ENCODE measurements at places on chromosomes 2 and 18.

DNA sequence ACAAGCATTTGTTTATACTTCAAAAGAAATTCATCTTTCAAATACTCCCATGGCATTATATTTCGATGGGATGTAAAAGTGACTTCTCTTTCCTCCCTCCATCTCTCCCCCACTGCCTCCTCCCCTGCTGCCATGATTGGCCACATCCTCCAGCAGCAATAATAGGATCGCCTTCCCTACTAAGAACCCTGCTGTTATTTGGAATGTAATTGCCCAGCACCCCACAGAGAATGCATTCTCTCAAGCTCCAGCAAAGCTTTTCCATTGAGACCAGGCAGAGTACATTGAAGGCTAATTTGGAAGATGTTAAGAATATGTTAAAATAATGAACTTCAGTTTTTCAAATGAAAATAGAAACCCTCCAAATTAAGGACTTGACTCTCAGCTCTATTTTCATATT is 375.4 kb upstream of the ACVR2A start:
- ATAC-seq, result no peak

DNA sequence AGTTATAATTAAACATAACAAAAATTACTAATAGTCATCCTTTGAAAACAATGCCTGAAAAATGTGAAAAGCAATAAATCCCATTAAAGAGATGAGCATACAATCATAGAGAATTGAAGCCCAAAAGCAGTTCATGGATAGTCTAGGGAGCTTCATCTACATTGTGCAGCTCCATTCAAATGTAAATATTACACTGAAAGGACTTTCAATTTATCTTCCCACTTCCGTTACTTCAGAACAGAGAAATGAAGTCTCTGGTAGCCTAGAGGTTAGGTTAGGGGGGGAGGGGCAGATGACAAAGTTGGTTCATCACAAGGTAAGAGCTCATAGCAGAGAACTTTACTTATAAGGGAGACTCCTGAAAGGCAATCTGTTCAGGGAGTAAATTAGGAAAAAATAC is 126.6 kb upstream of the RGPD4 start:
- ATAC-seq, result no peak

DNA sequence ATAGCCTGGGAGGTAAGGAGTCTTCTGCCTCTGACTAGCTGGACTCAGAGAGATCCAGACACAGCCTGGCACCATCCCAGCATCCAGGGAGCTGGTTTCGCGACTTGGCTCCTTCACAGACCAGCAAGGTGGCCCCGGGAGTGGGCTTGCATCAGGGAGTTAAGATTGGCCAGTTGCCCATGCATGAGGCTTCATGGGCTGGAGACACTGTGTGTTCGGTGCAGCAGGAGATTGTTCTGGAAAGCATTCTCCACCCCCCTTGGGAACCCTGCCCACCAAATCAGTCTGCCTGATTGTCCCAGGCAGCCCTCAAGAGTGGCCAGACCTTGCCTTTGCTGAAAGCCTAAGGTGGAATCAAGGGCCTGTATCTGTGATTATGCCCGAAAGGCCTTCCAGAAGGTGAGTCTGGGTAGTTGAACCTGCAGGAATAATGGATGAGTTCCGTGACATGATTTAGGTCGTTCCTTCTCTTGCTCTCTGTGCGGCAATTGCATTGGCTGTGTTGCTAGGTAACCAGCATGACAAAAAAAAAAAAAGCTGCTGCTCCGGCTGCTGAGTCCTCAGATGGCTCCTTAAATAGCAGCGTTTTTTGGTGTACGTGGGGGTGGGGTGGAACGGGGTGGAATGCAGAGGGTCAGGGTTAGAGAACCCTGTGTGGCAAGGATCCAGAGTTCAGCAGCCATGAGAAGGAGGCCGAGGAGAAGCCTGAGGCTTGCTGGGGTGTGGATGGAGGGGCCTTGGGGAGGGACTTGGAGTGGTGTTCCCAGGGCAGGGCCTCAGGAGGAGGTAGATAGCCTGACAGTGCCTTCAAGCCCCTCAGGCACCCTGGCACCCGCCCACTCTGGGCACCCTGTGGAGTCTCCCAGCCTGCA is 93.0 kb upstream of the MCFD2 start:
- no peak for ATAC-seq

DNA sequence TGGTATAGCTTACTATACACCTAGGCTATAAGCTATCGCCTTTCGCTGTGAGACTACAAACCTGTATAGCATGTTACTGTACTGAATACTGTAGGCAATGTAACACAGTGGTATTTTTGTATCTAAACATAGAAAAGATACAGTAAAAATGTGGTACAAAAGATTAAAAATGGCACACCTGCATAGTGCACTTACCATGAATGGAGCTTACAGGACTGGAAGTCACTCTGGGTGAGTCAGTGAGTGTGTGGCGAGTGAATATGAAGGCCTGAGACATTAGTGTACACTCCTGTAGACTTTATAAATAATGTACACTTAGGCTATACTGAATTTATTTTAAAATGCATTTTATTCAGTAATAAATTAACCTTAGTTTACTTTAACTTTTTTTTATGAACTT is 258.2 kb upstream of the SP5 start:
- no peak for ATAC-seq

DNA sequence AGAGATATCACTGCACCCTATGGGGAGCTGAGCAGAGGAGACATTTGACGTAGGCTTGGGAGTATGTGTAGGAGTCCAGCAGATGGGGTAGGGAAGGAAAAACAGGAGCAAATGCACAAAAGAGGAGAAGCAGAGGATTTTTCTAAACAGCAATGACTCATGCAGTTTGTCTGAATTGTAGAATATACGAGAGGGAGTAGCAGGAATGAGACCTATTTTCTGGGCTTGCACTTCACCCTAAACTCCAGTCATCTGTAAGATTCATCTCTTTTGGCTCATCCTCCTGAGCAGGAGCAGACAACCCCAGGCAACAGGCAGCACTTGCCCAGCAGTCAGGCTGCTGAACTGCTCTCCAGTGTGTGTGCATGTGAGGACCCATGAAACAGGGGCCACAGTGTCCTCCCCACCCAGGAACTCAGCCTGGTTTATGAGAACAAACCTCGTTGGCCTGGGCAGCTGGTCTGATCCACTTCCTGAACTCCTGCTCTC is 100.2 kb upstream of the CDC42EP3 start:
- no peak for ATAC-seq

DNA sequence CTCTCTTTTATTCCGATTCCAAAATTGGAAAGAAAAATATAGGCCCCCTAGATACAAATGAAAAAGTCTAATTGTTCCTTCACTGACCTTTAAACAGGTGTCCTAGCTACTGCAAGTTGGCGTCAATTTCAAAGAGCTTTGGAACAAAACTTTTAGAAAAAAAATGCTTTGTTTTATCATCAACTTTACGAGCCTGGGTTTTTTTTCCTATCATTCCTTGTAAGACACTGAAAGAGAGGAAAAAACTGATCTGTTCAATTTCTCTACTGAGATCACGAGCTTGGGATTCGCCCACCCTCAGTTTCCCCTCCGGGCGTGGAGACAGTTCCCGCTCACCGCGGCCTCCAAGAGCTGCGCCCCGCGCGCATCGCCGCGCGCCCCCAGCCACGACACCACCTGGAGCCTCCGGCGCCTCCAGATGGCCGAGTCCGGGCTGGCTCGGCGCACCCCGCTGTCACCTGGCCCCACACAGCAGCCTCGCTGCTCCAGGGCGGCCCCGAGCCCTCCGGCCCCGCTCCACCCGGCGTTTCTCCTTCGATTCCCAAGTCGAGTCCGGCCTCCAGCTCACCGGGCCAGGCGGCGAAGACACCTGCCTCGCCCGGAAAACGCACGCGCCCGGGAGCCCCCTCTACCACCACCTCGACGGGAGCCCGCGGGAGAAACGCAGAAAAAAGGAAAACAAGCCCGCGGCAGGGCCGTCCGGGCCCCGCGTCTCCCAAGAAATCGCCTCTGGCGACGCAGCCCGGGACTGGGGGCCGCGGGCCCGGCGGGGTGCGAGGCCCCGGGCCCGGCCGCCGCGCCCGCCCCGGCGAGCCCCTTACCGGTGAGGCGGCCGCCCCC is 656 bp downstream of the TBC1D8 start:
- peak; percentile 17 for ATAC-seq
